ENCODE measurements at places on chromosomes 4 and X.

DNA sequence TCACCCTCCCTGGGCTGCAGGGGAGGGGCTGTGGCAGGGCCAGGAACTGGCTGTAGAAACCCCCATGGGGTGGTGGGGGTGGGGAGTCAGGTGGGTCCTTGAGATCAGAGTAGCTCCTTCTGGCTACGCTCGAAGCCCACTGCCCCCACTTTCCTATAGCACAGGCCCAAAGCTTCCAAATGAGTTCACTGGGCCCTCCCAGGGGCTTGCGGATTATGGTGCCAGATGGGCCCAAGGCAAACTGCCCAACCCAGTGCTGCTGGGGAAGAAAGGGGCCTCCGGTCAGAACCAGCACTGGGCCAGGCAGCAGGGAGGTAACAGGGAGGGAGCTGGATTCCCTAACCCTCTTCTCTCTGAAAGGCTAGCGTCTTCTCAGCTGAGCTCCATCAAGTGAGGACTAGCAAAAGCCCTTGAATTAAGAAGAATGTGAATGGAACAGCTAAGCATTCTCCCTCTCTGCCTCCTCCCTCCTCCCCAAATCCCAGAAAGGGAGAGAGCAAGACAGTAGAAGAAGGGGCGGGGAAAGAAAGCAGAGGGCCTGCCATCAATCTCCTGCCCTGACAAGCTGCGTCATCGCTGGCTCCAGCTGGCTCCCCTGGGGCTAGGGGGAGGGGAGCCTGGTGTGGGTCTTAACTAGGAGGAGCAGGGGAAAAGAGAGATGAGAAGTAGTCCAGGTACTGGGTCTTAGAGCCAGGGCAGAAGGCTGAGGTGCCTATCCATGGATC lies 34.7 kb downstream of the FRMPD3 start:
- no peak for DNase-seq

GRCh38 chrX:153226344-153227185 lies 47.5 kb downstream of the MAGEA1 start:
- no peak for DNase-seq

- DNase-seq: no peak
Measured at GRCh38 chrX:104972737-104973136, 247.8 kb downstream of the TEX13A start.

DNA sequence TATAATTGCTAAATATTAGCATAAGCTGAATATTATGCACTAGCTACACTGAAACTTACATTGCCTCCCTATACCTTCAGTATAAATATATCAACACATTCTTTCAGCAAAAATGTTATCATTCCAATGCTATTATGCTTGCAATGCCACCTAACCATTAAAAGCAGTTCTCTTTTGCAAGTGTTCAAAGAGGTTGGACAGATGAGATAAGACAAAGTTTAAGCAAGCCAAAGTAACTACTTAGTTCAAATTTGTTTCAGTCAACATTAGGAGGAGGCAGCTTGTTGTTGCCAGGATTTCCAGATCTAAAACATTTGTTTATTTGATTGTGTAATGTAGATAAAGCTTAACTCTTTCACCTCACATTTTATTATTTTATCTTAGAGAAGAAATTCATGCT lies 323.9 kb upstream of the FAM241A start:
- no peak for DNase-seq

DNA sequence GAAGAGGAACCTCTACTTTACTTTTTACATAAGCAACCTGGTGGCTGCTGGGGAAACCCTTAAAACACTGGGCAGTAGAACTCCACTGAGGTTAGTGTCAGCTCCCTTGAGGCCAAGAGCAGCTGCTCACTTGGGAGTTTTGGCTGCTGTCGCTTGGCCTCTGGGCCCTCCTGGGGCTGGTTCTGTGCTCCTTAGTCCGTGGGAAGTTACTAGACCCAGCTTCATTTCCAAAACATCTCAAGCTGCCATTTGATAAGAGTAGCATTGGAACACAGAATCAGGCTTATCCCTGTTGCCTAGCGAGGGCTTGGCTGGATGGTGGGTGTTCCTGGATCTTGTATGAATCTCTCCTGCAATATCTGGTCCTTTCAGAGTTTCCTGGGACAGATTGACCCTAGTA lies 26.1 kb downstream of the RNF4 start:
- no peak for DNase-seq

- DNase-seq: no peak
Measured at GRCh38 chrX:12895866-12896265, 10.6 kb upstream of the TLR8 start.

GRCh38 chrX:113370006-113370405 lies 529.4 kb upstream of the AMOT start:
- DNase-seq: no peak

GRCh38 chr4:57442831-57443291 lies 332.7 kb upstream of the IGFBP7 start:
- no peak for DNase-seq

Data from CD4-positive, alpha-beta T cell treated with Interleukin-4 for 4 hours (primary cell).